ENCODE measurements at places on chromosomes 7 and 10. TPM values are rescaled to one million over a fixed set of nuclear protein-coding genes. Genes with fewer than 3 reads are reported as not detected.

DNA sequence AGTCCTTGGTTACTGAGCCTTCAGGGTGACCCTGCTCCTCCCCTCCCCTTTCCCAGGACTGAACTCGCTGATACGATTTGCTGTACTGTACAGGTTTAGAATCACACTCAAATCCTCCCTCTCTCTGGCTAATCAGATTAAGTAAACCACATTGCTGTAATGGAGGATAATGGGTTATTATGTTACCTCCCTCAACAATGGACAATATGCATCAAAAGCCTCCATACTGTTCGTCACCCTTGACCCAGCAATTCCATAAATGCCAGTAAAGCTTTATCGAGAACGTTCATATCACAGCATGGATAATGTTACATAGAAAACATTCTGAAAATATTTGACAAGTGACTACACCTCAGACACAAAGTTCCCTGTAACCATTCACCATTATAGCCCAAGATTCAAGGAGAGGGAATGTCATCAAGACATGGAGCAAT is 61.7 kb downstream of the FAM107B start:
- no peak for DNase-seq
- H3K36me3 ChIP-seq = no peaks in the 10 kb centered on the region
- H3K4me3 ChIP-seq = no peak overlapping the region
- H3K4me1 ChIP-seq = no peaks in the 10 kb centered on the region
- no peak overlapping the region for H3K27ac ChIP-seq
- H3K27me3 ChIP-seq = no peaks in the 10 kb centered on the region

DNA sequence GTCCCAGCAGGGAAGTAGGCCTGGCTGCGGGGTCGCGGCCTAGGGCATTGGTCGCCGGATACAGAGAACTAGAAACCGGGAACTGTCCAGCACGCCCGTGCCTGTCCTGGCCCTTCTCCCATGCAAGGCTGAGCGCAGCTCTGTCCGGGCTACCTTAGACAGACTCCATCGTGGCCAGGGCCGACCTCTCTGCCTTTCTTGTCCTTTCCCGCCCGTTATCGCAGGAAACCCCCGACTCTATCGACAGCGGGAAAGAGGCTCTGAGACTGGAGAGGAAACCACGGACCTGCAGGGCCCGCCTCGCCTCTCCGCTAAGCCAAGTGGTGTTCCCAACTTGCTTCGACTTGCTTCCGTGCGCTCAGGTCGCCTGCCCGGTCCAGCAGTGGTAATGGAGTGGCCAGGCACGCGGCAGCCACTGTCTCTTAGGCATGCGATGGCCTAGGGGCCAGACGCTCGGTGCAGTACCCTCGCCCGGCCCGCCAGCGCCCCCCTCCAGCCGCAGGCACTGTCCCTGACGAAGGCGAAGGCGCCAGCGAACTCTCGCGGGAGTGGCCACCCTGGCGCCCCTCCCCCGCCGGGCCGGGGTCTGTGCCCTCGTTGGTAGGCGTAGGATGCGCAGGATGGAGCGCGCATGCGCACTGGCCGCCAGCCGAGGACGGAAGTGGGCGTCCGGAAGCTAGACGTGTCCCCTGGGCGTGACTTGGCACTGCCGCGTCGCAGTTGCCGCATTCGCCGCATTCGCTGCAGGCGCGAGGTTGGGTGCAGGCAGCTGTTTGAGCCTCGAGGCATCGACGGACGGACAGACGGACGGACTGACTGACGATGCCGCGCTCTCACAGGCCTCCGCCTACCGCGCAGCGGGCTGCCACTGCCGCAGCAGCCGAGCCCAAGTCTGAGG is 54.4 kb downstream of the MCMBP start:
- peak; percentile 16 for DNase-seq
- H3K4me1 ChIP-seq = no peaks in the 10 kb centered on the region
- no peak overlapping the region for H3K4me3 ChIP-seq
- H3K27ac ChIP-seq = no peak overlapping the region
- no peaks in the 10 kb centered on the region for H3K27me3 ChIP-seq

DNA sequence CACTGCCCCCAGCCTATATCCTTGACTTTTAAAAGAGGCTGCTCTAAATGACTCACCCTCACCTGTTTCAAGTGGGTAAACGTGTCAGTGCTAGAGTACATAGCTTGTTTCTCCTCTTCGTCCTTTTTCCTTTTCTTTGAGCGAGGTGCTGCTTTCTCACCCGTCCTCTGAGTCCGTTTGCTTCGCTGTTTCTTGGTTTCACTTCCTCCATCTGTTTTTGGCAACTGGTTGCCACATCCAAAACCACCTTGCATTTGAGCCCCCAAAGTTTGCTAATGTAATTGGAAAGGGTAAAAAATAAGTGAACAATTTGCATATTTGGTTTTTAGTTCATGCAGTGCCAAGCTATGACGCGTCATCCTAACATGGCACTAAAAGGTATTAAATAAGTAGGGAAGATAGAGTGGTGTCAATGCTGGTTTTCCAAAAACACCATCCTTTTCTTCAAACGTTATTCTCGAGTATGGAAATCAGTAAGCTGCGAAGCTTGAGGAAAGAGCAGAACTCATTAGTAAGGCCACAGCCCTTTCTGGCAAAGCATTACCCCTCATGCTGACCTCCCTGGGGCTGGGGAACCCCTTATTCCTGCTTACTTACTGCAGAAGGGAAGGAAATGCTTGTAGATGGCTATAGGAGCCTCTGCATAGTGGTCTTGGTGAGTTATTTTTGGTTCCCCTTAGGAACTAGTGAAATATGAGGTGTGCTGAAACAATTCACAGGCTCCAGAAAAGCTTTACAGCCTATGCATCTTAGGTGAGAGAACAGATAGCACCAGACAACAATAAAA is 133.5 kb downstream of the GALNT11 start:
- no peak for DNase-seq
- no peaks in the 10 kb centered on the region for H3K27me3 ChIP-seq
- H3K4me3 ChIP-seq = no peak overlapping the region
- no peak overlapping the region for H3K27ac ChIP-seq
- peaks cover 4% of the 10 kb centered on the region for H3K4me1 ChIP-seq

DNA sequence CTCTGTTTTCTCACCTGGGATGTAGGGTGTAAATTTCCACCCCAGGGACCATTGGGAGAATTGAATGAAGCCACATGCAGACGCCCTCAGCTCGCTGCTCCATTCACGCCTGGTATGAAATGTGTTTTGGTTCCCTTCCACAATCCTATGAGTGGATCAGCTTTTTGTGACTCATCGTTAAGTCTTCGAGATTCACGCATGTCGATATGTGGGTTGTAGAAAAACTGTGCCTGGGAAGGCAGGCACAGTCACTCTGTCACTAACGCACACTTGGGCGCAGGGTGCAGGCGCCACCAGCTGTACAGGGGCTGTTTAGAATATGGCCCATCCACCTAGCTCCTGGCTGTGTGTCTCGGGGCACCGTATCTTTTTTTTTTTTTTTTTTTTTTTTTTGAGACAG is 64.2 kb upstream of the SH2B2 start:
- no peak for DNase-seq
- no peaks in the 10 kb centered on the region for H3K4me1 ChIP-seq
- H3K27me3 ChIP-seq = no peaks in the 10 kb centered on the region
- H3K4me3 ChIP-seq = no peak overlapping the region
- no peak overlapping the region for H3K27ac ChIP-seq

DNA sequence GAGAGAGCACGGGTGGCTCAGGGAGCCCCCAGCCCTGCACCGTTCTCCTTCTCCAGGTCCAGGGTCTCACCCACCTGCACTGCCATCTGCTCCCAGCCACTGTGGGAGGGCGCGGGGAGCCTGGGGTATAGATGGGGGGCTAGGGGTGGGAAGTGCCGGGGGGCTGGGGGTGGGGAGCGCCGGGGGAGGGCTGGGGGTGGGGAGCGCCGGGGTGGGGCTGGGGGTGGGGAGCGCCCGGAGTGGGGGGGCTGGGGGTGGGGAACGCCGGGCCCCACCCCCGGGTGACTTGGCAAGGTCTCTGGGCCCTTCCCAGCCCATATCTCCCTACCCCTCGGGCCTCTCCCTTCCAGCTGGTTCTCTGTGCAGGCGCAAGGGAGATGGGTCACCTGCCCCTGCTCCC is at the start of gene GRIFIN:
Gene GRIFIN, minus strand, starts transcription at position 101 of the 400 bp plus-strand sequence. Its CDS starts 15 bp downstream, at position 86.
- no peak for DNase-seq
- no peaks in the 10 kb centered on the region for H3K27me3 ChIP-seq
- no peak within 1 kb of the TSS for H3K4me3 ChIP-seq
- H3K4me1 ChIP-seq = peaks cover 12% of the 10 kb centered on the region
- no peak within 1 kb of the TSS for H3K27ac ChIP-seq

DNA sequence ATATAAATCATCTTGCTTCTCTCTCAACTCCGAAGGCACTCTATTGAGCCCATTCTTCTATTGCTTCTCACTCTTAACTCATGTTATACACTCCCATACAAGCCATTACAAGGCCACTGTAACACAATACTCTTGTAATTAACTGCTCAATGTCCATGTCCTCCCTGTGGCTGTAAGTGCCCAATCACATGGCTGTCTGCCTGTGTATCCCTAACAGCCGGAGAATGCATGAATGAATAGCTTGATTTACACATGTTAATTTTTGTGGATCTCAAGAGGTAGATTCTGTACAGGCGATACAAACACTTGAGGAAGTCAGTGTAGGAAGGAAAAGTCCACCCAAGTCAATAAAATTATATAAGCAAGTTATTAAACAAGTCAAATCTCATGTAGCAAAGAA is 215.6 kb downstream of the DOCK4 start:
- no peak overlapping the region for H3K27ac ChIP-seq
- no peaks in the 10 kb centered on the region for H3K36me3 ChIP-seq
- no peaks in the 10 kb centered on the region for H3K4me1 ChIP-seq
- H3K4me3 ChIP-seq = no peak overlapping the region

- H3K27me3 ChIP-seq = no peaks in the 10 kb centered on the region
- no peak overlapping the region for H3K4me3 ChIP-seq
- no peak overlapping the region for H3K27ac ChIP-seq
- H3K36me3 ChIP-seq = no peaks in the 10 kb centered on the region
- DNase-seq = no peak
Measured at GRCh38 chr7:28065721-28066285, 114.8 kb downstream of the JAZF1 start.

- no peak overlapping the region for H3K27ac ChIP-seq
- no peak for DNase-seq
- no peak overlapping the region for H3K4me3 ChIP-seq
- no peaks in the 10 kb centered on the region for H3K36me3 ChIP-seq
- H3K27me3 ChIP-seq = no peaks in the 10 kb centered on the region
Measured at GRCh38 chr10:4845766-4846165, 19.8 kb downstream of the AKR1E2 start.

DNA sequence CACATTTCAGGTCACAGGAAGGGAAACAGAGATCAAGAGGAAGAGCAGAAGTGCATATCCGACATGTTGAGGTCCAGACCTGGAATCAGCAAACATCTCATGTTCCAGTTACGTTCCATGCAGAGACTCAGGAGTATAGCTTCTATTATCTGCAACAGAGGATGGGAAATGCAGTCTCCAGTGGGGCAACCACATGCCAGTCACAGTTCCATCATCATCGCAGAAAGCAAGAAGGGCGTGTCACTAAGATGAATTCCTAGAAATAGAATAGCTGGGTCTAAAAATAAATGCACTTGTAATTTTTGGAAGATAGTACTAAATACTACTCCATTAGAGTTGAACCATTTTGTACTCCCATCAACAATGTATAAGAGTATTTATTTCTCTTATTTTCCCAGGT is 133.2 kb upstream of the MDFIC start:
- no peaks in the 10 kb centered on the region for H3K36me3 ChIP-seq
- no peaks in the 10 kb centered on the region for H3K4me1 ChIP-seq
- DNase-seq = no peak
- no peaks in the 10 kb centered on the region for H3K27me3 ChIP-seq

DNA sequence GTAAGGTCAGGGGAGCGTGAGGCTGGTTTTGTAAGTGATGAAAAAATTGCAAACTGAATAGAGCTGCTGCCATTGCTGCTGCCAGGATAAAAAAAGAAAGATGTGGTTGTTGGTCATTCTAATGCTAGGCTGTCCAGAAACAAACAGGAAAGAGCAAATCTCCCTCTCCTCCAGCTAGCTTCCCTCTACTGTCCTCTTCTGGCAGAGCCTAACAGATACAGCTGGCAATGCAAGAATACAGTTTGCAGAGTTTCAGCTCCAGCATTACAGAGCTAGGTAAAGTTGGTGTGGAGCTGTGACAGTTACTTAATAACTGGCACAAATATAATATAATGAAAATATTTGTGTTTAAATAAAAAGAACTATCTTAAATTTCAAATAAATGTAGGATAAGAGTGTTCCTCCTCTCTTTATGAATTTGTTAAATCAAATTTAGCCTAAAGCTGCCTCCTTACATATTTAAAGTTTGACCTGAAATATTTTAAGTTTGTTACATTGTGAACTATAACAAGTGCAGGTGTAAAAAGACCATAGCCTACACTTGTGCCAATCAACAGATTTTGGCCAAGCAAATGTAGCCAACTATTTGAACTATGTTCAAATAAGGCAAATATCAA is 407.7 kb downstream of the SH2D4B start:
- H3K27ac ChIP-seq = no peak overlapping the region
- no peaks in the 10 kb centered on the region for H3K27me3 ChIP-seq
- H3K4me3 ChIP-seq = no peak overlapping the region
- no peaks in the 10 kb centered on the region for H3K4me1 ChIP-seq
- no peaks in the 10 kb centered on the region for H3K36me3 ChIP-seq
- DNase-seq = no peak

GRCh38 chr10:113475381-113475807 is 77.5 kb upstream of the HABP2 start:
- H3K36me3 ChIP-seq = no peaks in the 10 kb centered on the region
- H3K27me3 ChIP-seq = no peaks in the 10 kb centered on the region
- no peaks in the 10 kb centered on the region for H3K4me1 ChIP-seq
- H3K4me3 ChIP-seq = no peak overlapping the region
- no peak overlapping the region for H3K27ac ChIP-seq
- DNase-seq = no peak

DNA sequence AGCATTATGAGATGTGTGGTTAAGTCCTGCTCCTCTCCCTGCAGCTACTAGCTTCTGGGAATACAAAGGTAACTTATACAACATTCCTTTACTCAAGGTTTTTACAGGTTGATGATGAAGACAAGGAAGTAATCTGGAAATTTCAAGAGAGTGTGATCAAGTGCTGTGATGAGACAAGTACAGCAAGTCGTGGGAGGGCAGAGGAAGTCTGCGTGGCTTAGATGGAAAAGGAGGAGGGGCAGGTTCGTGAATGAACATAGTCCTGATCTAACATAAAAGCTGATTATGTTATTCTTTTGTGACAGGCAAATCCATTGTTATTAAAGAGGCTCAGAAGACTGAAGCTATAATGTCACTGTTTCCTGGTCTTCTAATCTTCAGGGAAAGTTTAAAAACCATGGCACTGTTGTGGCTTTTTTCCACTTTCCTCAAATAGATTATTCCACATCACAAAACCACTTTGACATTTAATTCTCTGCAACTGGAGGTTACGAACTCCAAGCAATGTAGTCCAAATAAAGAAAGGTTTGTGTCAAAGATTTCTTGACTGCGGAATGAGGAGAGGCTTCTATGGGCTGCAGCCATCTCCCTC is 84.1 kb downstream of the CPXM2 start:
- H3K27me3 ChIP-seq = peaks cover 3% of the 10 kb centered on the region
- H3K4me3 ChIP-seq = no peak overlapping the region
- no peaks in the 10 kb centered on the region for H3K36me3 ChIP-seq
- H3K27ac ChIP-seq = no peak overlapping the region
- H3K4me1 ChIP-seq = no peaks in the 10 kb centered on the region
- DNase-seq = no peak

Gene CRHR2
- not detected for total RNA-seq

Gene PTPRE
- 63.9 TPM for total RNA-seq

Gene LRMDA
- total RNA-seq = 0.10 TPM

Gene CPA4
- total RNA-seq = not detected

Gene CCDC136
- 14.1 TPM for total RNA-seq

Gene GIMAP7
- total RNA-seq = 64.2 TPM

Gene ENTPD1
- total RNA-seq = 49.4 TPM

Gene SYCE1
- total RNA-seq = 1.7 TPM

Gene PTPRN2
- 1.6 TPM for total RNA-seq
